ENCODE measurements at places on chromosomes 7 and 10.

- no peak for DNase-seq
Measured at GRCh38 chr7:6502886-6503285, 48.4 kb downstream of the GRID2IP start.

- DNase-seq: peak; percentile 72
Measured at GRCh38 chr10:132606536-132607316, 69.1 kb downstream of the INPP5A start.

GRCh38 chr7:131293018-131293417 lies 34.7 kb upstream of the MKLN1 start:
- DNase-seq: no peak

DNA sequence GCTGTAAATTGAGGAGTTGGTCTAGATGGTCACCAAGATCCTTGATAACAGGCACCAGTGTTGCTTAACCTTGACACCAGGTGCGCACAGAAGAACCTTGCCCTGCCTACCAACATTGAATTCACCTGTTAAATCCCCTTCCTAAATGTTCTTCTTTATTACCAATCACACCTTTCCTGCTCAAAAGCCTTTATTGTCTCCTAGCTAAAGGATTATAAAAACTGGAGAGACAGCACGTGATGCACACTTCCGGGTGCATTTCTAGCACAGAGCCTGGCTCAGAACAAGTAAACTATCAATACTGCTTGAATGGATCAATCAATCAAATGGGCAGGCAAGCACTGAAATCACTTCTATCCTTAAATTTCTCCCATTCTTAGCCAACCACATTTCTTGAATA lies 56.3 kb downstream of the SVIL start:
- DNase-seq: no peak

GRCh38 chr10:21401196-21401595 lies 124.3 kb downstream of the SKIDA1 start:
- no peak for DNase-seq

GRCh38 chr7:47639495-47640110 lies 57.7 kb upstream of the TNS3 start:
- DNase-seq: no peak

GRCh38 chr10:59878289-59878688 lies 28.1 kb downstream of the CCDC6 start:
- no peak for DNase-seq

DNA sequence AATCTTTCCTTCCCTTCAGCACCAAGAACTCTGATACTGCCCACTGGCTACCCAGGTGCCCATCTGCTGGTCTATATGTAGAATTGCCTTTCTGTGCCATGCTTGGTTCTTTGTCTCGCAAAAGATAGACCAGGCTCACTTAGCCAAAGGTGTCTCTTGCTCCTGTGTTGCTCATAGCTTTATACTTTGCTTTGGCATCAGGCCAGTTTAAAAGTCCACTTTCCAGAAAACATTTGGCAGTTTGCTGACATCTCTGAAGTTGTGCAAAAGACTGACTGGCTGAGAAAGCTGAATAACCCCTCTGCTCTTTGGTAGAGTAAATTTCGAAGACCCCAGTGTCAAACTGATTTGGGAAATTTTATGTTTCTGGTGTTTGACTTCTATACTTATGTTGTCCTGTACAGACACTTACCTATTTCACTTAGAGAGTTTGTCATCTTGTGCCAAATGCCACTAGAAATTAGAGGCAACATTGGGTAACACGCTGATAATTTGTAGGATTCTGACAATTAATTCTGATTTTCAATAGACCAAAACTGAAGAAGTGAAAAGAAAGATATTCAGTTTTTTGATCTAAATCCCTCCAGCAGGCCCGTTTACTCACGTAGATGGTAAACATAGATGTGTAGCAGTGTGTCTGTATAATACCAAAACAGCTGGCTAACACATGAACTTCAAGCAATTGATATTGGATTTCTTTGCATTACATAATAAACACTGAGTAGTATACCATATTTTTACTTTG lies 91.1 kb downstream of the CPED1 start:
- no peak for DNase-seq

DNA sequence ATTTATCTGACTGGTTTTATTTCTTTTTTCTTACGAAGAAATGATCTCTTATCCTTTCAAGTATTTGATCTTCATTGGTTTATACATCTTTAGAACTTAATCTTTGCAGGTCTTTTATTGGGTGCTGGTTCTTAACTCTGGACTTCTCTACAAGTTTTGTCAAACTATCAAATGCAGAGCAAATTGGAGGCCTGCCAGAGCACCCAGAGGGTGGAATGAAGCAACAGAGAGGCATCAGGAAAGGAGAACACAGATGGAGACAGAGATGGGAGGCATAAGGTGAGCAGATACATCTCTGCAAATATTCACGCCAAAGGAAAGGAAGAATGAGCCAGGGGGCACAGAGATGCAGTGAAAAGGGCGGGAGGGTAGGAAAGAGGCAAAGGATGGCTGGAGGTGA lies 130.3 kb downstream of the PKD1L1 start:
- no peak for DNase-seq

- DNase-seq: no peak
Measured at GRCh38 chr7:103349805-103350204, 2.4 kb downstream of the PSMC2 start.

DNA sequence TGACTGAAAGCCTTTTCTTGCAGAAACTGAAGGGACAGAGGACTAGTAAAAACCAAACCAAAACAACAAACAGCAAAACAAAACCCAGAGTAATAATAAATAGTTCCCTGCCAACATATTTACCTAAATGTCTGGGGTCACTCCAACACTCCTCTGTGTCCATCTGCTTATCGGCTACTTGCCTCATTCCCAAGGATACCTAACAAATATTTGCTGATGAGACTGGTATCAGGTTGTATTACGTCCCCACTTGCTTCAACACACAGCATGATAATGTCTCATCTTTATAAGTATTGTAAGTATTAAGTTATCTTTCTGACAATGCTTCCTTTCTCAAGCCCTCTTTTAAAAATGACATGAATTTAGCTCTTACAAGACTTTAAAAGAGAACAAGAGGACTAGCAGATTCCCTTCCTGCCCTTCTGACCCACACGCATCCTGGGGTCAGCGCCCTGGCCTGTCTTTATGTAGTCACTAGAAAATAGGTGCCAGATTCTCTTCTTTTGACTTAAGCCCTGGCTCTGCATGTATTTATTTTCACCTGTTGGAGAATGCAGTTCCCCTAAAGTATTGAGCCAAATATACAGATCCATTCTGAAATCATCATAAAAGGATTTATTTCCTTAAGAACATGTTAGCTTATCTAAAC lies 110.2 kb downstream of the SEM1 start:
- no peak for DNase-seq

- DNase-seq: peak; percentile 49
Measured at GRCh38 chr7:45881759-45882464, 6.4 kb upstream of the IGFBP1 start.

DNA sequence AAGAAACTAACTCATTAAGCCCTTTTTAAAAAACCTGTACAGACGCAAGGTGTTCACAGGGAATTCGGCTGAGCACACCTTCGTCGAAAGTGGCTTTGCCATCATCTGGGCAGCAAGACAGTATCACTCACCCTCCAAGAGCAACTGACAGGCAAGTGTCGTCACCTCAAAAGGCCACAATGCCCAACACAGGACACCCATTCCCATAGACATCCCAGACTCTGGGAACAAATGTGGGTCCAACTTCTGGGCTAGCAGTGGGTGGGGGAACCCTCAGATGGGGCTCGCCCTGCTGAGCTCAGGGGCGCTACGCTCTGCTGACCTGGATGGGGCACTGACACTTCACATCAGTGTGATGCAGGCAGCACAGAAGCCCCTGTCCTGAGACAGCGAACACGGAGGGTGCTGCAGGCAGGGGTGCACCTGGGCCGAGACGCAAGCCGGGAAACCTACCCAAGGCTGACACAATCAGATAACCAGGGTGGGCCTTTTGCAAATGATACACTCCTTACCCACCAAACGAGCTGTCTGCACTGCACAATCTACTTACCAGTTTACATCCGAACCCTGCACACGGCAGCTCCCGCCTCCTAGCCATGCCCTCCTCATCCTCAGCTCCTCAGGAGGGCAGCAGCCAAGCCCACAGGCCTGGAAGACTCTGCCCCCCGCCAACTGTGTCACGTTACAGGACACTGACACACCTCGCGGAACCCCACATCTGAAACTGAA lies 1.7 kb downstream of the DIP2C start:
- DNase-seq: no peak

- DNase-seq: no peak
Measured at GRCh38 chr10:131862548-131862947, 38.3 kb upstream of the PPP2R2D start.

GRCh38 chr7:139991269-139991666 lies 71.5 kb downstream of the PARP12 start:
- no peak for DNase-seq

DNA sequence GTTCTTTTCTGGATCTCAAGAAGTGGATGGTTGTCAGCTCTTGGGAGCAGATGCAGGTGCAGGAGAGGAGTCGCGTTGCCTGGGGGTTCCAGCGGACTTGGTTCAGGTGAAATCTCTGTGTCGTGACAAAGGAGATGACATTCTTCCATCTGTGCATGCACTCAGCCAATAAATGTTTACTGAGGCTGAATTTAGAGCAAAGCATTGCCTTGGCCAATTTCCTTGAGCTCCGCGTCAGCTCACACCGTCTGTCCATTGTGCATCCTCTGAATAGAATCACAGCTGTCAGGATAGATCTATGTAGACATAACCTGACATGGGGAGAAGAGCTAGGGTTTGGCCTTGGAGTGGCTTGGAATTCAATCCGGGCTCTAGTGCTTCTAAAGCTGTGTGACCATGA lies 343.7 kb downstream of the GLRX3 start:
- DNase-seq: no peak

DNA sequence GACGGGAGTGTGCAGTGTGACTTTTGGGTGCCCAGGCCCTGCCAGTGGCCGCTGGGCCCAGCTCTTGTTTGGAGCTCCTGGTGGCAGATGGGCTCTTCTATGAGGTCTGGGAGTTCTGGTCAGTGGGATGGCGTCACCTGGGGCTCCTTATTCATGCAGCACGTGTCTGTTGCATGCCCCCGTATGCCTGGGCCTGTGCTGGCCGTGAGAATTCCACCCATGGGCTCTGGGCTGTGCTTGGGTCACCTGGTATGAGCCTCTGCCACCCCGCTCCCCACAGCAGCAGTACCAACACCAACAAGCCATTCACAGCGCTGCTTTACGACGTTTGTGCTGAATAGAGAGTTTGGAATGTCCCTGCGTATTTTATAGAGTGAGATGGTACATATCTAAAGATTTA lies 27.1 kb downstream of the INPP5A start:
- no peak for DNase-seq

- DNase-seq: no peak
Measured at GRCh38 chr7:69742237-69742636, 144.0 kb downstream of the AUTS2 start.

GRCh38 chr10:79245539-79246208 lies 101.6 kb upstream of the PPIF start:
- DNase-seq: no peak

DNA sequence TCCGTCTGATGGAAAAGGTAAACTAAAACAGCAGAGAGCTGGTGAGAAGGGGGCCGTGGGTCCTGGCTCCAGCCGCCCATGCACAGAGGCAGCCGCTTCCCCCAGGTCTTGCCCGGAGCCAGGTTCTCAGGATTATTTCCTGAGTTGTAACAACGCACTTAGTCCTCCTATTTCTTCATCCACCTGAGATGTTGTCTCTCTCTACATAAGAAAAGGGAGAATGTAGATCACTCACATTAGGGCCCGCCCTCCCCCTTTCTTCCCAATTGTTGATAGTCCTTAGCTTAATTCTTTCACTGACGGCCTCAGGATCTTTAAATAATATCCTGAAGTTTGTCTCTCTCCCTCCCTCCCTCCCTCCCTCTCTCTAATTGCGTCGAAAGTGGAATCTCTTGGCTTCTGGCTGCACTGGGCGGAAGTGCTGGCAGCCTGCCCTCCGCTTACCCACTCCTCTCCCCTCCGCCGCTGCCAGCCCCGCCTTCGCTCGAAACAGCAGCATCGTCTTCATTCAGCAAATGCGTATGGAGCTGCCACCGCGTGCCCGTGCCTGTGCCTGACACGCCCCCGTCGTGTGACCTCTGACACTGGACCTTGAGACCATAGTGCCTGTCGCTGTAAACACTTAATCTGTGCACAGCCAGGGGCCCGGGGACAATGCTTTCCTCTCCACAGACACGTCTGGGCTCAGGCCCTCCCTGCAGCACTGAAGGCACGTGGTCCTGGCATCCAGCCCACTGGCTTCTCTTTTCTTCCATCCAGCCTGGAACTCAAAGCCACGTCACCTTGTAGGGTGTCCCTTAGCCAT lies 174.5 kb upstream of the PPP2R2D start:
- DNase-seq: peak; percentile 43

DNA sequence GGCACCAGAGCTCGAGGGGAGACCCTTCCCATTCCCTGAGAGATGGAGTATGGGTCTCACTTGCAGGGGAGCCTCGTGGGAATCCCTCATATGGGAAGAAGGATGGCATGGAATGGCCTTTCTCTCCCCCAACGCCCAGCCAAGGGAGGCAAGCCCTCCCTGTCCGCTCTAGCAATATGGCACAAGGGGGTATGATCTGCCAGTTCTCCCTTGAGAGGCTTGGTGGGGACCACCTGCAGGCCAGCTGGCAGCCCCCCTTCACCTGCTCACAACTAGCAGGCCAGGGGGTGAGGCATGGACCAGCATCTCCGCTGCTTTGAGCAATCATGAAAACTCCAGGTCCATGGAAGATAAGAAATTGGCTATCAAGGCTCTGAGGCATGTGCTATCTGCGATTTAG lies 70.8 kb downstream of the PARP12 start:
- no peak for DNase-seq

DNA sequence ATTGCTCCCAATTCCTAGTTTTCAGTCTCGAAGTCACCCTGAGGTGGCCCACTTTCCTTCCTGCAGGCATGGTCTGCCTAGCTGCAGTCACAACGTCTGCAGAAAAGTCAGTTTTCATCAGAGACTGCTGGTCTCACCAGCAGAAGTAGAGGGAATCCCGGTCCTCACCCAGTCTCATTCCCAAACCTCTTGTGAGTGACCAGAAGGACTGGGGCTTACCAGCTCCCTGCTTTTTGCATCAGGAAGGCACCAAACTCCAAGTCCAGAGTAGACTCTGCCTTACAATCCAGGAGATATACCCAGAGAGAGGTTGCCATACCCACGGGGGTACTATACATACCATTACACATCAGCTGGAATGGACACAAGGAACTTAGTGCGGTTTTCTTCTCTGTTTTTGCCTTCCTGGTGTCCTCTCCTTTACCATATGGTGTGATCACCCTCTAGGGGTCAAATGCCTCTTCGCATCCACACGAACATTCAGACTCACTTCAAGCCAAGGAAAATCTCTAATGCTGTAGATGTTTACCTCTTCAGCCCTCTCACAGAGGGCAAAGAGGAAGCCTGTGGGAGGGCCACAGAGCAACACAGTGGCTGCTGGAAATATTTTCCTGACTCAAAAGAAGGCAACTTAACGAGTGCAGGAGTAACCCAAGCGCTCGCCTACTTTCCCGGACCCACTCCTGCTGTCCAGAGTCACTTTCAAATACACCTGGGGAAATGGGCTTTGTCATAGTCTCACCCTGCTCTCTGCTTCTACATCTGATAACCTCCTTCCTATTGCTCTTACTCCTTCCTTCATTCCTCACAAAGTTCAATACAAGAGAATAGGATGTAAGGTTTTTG lies 220.9 kb downstream of the C7orf25 start:
- no peak for DNase-seq

Data from coronary artery (tissue), 2 donors.